ENCODE measurements at places on chromosomes 6 and 20. TPM values are rescaled to one million over a fixed set of nuclear protein-coding genes. Genes with fewer than 3 reads are reported as not detected.

DNA sequence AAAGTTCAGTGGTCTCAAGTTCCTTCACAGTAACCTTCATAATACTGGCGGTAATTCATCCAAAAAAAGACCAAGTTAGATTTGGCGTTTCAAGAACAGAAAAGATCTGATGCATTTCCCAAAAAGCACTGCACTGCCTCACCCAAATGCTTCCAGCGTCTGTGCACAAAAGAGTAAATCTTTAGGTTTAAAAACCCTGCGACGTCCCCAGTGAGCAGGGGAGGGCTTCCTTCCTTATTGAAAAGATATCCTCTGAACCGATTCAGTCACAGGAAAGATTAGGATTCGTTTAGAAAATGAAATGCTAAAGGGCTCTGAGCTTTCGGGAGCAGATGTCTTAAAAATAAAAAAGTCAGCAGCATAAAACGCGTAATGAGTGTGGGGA lies 654 bp downstream of the TBC1D7 start:
- DNase-seq = no peak
- H3K4me3 ChIP-seq = peak overlapping the region; percentile 89
- H3K36me3 ChIP-seq = no peaks in the 10 kb centered on the region
- no peaks in the 10 kb centered on the region for H3K27me3 ChIP-seq
- peaks cover 17% of the 10 kb centered on the region for H3K4me1 ChIP-seq
- H3K27ac ChIP-seq = peak overlapping the region; percentile 91

DNA sequence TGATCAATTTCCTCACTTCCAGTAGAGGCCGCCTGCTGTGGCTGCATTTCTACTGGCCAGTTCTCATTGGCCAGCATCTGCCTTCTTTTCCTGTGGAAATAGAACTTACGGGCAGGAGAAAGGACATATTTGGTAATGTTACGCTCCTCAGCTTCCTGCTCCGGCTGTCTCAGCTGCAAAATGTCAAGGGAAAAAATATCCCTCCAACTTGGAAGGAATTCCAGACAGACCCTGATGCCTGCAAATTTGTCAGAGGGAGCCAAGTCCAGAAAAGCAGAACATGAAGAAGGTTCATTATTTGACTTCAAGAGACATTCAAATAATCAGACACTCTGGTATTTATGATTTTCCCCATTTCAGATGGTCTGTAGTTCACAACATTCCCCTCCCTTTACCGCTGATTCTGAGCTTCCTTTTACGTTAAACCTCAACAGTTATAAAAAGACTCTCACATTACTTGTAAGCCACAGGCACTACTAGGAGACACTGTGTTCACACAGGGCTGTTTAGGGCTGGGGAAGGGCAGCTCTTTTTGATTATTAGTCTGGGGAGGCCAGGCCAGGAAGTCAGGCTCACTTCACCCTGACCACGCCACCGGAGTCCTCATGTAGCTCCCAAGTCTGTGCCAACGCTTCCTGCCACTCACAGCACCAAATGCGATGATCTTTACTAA lies 179.6 kb upstream of the CCN2 start:
- H3K36me3 ChIP-seq = no peaks in the 10 kb centered on the region
- H3K27me3 ChIP-seq = no peaks in the 10 kb centered on the region
- no peaks in the 10 kb centered on the region for H3K4me1 ChIP-seq
- H3K4me3 ChIP-seq = no peak overlapping the region
- H3K27ac ChIP-seq = no peak overlapping the region

Gene ASIP
- total RNA-seq = not detected

GRCh38 chr20:64121586-64121985 lies 14.2 kb upstream of the NPBWR2 start:
- no peaks in the 10 kb centered on the region for H3K36me3 ChIP-seq
- H3K27ac ChIP-seq = no peak overlapping the region
- DNase-seq = no peak
- H3K4me1 ChIP-seq = peaks cover 11% of the 10 kb centered on the region
- H3K4me3 ChIP-seq = no peak overlapping the region
- H3K27me3 ChIP-seq = no peaks in the 10 kb centered on the region

DNA sequence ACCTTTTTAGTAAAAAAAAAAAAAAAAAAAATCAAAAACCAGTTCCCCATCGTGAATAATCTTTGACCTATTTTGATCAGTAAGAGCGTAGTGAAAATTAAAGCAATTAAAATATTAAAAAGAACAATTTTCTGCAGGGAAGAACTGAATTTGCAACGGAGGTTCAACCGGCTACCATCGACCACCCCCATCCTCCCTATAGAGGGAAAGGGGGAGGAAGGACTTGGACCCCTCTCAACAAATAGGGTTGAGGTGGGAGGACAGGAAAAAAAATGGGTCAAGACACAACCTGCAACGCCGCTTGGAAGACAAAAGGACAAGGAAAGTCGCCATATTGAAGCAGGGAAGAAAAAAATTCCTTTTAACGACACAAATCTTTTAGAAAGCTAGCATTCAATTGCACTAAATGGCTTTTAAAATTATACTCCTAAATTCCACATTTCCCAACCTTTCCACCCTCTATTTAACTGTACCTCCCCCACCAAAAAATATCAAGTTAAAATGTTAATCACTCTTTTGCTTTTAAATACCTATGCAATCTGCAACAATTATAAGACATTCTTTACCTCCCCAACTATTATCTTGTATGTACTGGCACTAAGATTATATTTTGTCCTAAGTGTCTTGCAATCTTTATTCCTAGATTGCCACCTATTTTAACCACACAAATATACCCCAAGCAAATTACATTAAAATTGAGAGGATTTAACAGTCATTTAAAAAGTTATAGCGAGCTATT lies 1.7 kb downstream of the PPP1R10 start:
- H3K27ac ChIP-seq = peak overlapping the region; percentile 99
- peak overlapping the region; percentile 93 for H3K4me3 ChIP-seq
- H3K36me3 ChIP-seq = peaks cover 31% of the 10 kb centered on the region
- H3K4me1 ChIP-seq = peaks cover 59% of the 10 kb centered on the region
- no peak for DNase-seq
- no peaks in the 10 kb centered on the region for H3K27me3 ChIP-seq

Gene CD93
- 0.50 TPM for total RNA-seq

DNA sequence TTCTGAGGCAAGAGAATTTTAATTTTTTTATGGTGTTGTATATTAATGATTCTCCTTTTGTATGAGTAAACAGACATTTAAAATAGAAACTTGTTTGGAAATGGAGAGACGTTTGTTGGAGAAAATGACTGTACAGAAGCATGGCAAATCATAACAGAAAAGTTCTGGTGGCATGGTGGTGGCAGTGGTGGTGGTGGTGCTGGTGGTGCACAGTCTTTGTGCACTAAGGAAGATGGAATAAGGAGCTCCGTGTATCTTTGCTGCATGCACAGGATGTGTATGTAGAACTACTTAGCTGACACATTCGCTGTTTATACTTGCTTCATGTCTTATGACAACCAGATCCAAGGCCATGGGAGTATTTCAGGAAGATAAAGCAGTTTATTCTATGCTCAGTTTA lies 294.9 kb downstream of the UTRN start:
- peaks cover 10% of the 10 kb centered on the region for H3K36me3 ChIP-seq
- peaks cover 27% of the 10 kb centered on the region for H3K4me1 ChIP-seq
- no peaks in the 10 kb centered on the region for H3K27me3 ChIP-seq
- no peak overlapping the region for H3K27ac ChIP-seq
- DNase-seq = no peak

Gene HLA-DRB1
- total RNA-seq = 26.1 TPM

Gene USP49
- 5.2 TPM for total RNA-seq

Gene PHF3
- total RNA-seq = 44.1 TPM

GRCh38 chr6:51842804-51843378 lies 244.5 kb downstream of the PKHD1 start:
- H3K4me3 ChIP-seq = no peak overlapping the region
- H3K27me3 ChIP-seq = no peaks in the 10 kb centered on the region
- H3K4me1 ChIP-seq = no peaks in the 10 kb centered on the region
- no peak for DNase-seq
- H3K36me3 ChIP-seq = no peaks in the 10 kb centered on the region
- no peak overlapping the region for H3K27ac ChIP-seq

Gene FERMT1
- total RNA-seq = 0.26 TPM

- H3K4me3 ChIP-seq = no peak overlapping the region
- no peaks in the 10 kb centered on the region for H3K4me1 ChIP-seq
- H3K27ac ChIP-seq = no peak overlapping the region
- no peaks in the 10 kb centered on the region for H3K27me3 ChIP-seq
These were observed 461.0 kb downstream of the TBC1D32 start for GRCh38 chr6:120873125-120873865.

Gene BNIP5
- not detected for total RNA-seq

DNA sequence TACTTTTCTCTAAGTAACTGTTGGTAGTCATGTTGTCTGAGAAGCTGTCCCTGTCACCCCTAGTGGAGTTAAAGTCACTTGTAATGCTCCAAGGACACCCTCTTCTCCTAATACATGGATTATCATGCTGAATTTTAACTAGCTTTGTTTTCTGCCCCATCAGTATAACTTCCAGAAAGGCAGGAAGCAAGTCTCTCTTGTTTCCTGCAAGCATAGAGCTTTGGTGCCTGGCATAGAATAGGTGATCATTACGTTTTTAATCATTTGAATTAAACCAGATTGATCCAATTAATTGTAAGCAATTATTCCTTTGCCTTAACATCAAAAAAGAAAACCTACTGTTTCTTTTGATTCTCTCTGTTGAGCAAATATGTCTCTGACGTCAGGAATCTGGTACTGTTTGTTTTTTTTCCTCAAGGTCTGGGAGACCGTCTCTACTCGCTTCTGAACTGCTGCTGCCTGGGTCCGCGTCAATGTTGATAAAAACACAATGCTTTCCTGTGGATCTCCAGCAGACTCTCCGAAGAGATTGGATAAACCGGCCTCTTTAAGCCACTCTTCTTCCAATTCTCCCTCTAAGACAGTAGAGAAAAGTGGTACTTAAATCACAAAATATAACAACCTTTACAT lies 71.8 kb downstream of the ARHGAP18 start:
- H3K4me3 ChIP-seq = no peak overlapping the region
- H3K27me3 ChIP-seq = no peaks in the 10 kb centered on the region
- H3K36me3 ChIP-seq = no peaks in the 10 kb centered on the region
- no peak for DNase-seq

Gene XKR7
- total RNA-seq = not detected

DNA sequence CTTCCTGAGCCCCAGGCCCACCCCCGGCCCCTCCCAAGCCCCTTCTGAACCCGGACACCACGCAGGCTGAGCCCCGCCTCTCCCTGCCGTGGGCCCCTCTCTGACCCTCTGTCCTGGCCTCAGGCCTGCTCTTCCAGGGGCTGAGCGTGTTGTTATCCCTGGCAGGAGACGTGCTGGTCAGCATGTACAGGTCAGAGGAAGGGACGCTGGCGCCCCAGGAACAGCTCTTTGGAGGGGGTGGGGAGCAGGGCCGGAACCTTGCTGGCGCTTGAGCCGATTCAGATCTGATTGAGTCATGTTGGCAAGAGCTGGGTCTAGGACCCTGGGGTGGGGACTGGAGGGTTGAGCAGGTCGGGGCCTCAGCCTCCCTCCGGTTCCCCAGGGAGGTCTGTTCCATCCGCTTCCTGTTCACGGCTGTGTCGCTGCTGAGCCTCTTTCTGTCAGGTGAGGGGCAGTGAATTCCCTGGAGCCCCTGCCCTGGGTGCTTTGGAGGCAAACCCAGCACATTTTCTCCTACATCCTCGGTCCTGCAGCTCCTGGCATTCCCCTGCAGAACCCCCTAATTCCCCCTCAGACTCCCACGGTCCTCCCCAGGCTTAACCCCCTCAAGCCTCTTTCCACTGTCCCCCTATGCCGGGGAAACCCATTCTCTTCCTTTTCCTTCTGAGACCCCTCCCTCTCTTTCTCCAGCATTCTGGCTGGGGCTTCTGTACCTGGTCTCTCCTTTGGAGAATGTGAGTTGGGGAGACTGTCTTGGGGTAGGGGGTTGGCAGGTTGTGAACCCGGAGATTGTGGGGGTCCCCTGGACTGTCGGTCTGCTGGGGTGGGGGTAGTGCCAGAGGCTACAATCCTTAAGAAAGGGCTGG lies 2.0 kb downstream of the SPAG4 start:
- peak overlapping the region; percentile 67 for H3K27ac ChIP-seq
- peak; percentile 37 for DNase-seq
- peaks cover 26% of the 10 kb centered on the region for H3K4me1 ChIP-seq
- H3K36me3 ChIP-seq = no peaks in the 10 kb centered on the region

DNA sequence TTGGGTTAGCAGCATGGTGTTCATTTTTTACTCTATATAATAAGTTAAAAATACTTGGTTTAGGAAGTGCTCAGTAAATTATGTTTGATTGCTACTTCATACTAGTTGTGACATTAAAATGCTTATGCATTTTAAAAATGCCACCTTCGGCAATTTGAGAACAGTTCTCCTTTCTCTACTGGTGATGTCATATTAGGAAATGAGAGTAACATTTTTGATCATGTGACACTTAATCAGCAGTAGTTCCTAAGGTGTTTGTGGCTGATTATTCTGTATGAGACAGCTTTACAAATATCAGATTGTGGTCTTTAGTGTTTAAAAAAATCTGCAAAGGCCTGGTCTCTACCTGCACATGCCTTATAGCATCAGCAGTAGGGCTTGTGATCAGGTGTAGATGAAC lies 4.4 kb downstream of the GZF1 start:
- DNase-seq = no peak
- H3K36me3 ChIP-seq = peaks cover 13% of the 10 kb centered on the region
- peaks cover 45% of the 10 kb centered on the region for H3K4me1 ChIP-seq
- H3K27me3 ChIP-seq = no peaks in the 10 kb centered on the region
- H3K4me3 ChIP-seq = no peak overlapping the region
- H3K27ac ChIP-seq = no peak overlapping the region

Gene ARFGEF3
- 0.09 TPM for total RNA-seq

GRCh38 chr20:48420176-48420575 lies 407.6 kb downstream of the PREX1 start:
- DNase-seq = no peak
- no peaks in the 10 kb centered on the region for H3K27me3 ChIP-seq
- no peak overlapping the region for H3K27ac ChIP-seq

DNA sequence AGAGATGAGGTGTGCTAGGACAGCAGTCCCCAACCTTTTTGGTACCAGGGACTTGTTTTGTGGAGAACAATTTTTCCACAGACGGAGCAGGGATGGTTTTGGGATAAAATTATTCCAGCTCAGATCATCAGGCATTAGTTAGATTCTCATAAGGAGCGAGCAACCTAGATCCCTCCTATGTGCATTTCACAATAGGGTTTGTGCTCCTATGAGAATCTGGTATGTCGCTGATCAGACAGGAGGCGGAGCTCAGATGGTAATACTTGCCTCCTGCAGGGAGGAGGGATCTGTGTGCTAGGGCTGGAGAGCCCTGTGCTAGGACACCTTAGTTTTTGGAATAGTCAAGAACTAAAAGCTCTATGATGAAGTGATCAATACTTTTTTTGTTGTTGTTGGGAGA lies 2.5 kb downstream of the SMIM13 start:
- no peak overlapping the region for H3K4me3 ChIP-seq
- DNase-seq = no peak
- peaks cover 24% of the 10 kb centered on the region for H3K4me1 ChIP-seq
- no peaks in the 10 kb centered on the region for H3K27me3 ChIP-seq
- H3K36me3 ChIP-seq = no peaks in the 10 kb centered on the region

DNA sequence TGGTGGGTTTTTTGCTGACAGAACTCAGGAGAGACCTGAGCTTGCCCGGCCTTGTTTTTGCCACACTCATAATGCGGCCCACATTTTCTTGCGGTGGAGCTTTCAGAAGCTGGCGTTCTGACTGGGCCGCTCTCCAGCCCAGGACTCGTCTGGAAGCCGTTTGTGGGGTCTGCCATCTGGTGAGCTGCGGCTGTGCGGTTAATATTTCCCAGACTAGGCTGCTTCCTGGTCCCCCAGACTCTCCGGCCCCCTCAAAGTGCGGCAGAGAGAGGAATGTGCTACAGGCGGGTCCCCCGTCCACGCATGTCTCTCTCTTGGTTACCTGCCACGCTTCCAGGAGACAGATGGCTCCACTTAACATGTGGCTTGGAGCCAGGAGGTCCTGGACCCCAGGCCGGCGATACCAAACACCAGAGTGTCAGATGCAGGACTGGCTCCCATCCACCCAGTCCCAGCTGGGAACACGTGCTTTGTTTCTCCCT lies 128.9 kb upstream of the PMEPA1 start:
- no peak overlapping the region for H3K4me3 ChIP-seq
- no peaks in the 10 kb centered on the region for H3K27me3 ChIP-seq
- no peak for DNase-seq
- no peak overlapping the region for H3K27ac ChIP-seq
- H3K36me3 ChIP-seq = no peaks in the 10 kb centered on the region

Measured in CD8-positive, alpha-beta memory T cell (primary cell).